Stimulated activated CD4-positive, alpha-beta T cell treated with anti-CD3 and anti-CD28 coated beads, Interleukin-4, amount 100 ng/mL, for 48 hours (primary cell): ENCODE measurements at places on chromosomes 11 and 22.

- no peak for DNase-seq
These were observed 69.5 kb downstream of the DBX1 start for GRCh38 chr11:20090654-20091374.

DNA sequence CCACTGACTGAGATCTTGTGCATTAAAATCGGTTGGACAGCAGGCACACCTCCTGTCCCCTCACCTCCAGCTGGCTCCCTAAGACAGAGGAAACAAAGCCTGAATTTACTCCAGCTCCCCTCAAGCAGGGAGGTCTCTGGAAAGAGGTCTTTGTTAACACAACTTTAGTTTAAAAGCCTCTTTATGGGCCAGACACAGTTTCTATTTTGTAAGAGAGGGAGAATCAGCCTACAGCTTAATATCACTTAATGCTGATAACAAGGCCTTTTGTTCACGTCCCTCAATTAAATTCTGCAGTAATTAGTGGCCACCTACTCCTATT is 36.3 kb downstream of the PLEKHA7 start:
- DNase-seq: no peak

DNA sequence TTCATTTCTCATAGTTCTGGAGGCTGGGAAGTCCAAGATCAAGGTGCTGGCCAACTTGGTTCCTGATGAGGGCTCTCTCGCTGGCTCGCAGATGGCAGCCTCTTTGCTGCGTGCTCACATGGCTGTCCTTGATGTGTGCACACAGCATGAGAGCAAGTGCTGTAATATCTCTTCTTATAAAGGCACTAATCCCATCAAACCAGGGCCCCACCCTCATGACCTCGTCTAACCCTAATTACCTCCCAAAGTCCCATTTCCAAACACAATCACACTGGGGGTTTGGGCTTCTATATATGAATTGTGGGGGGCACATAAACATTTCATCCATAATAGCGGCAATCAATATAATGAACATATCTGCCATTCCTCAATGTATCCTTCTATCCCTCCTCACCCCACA is 1062.1 kb downstream of the BRD1 start:
- no peak for DNase-seq

DNA sequence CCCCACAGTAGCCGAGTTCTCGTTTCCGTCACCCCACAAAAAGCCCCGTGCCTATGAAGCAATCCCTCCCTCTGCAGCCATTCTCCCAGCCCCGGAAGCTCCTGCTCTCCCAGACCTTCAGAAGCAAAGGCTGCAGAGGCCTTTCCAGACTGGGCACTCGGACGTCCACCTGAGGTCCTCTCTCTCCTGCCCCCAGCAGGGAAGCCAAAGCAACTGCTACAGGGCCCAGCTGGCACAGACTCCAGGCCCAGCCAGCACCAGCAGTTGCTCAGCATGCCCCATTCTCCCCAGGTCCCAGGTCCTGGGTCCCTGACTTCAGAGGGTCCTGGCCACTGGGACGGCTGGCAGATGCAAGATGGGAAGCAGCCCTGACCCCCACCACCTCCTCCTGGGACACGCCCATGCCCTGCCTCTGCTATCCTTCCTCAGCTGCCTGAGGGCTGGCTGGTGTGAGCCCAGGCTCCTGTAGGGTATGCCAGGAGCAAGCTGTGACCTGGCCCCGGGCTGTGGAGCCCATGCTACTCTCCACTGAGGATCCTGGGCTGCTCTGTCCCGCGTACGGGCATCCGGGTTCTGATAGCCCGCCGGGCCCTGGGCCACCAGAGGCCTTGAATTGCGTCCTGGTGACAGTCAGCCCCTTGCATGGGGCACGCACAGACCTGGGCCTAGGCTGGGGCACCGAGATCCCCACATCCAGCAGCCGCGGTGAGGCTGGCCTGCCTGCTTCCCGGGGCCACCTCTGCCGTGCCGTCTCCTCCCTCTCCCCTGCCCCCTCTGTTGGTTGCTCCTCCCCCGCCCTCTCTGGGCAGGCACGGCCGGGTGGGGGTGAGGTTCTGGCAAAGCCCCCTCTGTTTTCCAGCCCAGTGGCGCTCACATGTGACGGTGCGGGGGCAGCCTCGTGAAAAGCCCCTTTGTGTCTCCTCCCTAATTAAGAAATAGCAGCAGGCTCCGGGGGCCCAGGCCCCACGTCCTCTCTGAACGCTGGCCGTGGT is 1310.3 kb downstream of the BRD1 start:
- no peak for DNase-seq

DNA sequence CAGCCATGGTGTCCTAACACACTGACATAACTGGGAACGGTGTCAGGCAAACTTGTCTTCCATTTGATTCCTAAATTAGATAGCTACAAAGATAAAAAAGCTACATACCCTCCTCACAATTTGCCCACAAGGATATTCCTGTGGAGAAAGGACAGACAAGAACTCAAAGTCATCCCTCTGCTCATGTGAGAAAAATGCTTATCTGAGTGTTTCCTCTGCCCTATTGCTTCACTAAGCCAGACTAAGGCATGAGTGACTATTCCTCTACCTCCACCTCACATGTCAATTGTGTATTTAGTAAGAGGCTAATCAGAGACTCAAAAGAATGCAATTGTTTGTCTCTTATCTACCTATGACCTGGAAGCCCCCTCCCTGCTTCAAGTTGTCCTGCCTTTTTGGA is 247.7 kb downstream of the DDX10 start:
- no peak for DNase-seq
